Skin of body (tissue), 3 donors: ENCODE measurements at places on chromosomes 3 and 15. TPM values are rescaled to one million over a fixed set of nuclear protein-coding genes. Genes with fewer than 3 reads are reported as not detected.

The RHCG gene
- total RNA-seq, result 13.3 TPM

The C15orf62 gene
- 3.3 TPM for total RNA-seq

The HIGD2B gene
- total RNA-seq, result not detected

The CCR3 gene
- 0.49 TPM for total RNA-seq

The FANCD2OS gene
- total RNA-seq, result not detected

The ATP13A5 gene
- total RNA-seq, result 3.7 TPM

The RASGRP1 gene
- 4.5 TPM for total RNA-seq

The EXD1 gene
- total RNA-seq, result not detected

The FHIT gene
- 8.9 TPM for total RNA-seq

The BFSP2 gene
- total RNA-seq, result not detected

The CLK3 gene
- total RNA-seq, result 41.1 TPM

The CEP19 gene
- 1.3 TPM for total RNA-seq

The BTLA gene
- 0.79 TPM for total RNA-seq

The CAMK2N2 gene
- not detected for total RNA-seq

The SCN5A gene
- total RNA-seq, result 0.39 TPM

The SEMA3G gene
- 16.2 TPM for total RNA-seq

The NLGN1 gene
- total RNA-seq, result 9.5 TPM

The OR4M2 gene
- not detected for total RNA-seq

The PRR23A gene
- total RNA-seq, result not detected

The DPPA2 gene
- not detected for total RNA-seq

The GOLGA6B gene
- total RNA-seq, result 0.10 TPM

The GPR62 gene
- 0.20 TPM for total RNA-seq

The LNP1 gene
- total RNA-seq, result 3.4 TPM

The LRRIQ4 gene
- total RNA-seq, result not detected

The SPG11 gene
- 60.9 TPM for total RNA-seq

The LRRC2 gene
- total RNA-seq, result 2.8 TPM

The FOXB1 gene
- not detected for total RNA-seq

The INAFM2 gene
- total RNA-seq, result 9.3 TPM

The ACKR2 gene
- 1.6 TPM for total RNA-seq

The SNX1 gene
- total RNA-seq, result 58.2 TPM

The ADCY5 gene
- 4.0 TPM for total RNA-seq
